Caki2 (cell line): ENCODE measurements at places on chromosomes 1 and 21. TPM values are rescaled to one million over a fixed set of nuclear protein-coding genes. Genes with fewer than 3 reads are reported as not detected.

- DNase-seq = no peak
Observed at GRCh38 chr1:12435639-12436344, 182.2 kb downstream of the DHRS3 start.

Gene CTSE
- total RNA-seq = 0.54 TPM in 1 of 2 replicates, not detected in the other

DNA sequence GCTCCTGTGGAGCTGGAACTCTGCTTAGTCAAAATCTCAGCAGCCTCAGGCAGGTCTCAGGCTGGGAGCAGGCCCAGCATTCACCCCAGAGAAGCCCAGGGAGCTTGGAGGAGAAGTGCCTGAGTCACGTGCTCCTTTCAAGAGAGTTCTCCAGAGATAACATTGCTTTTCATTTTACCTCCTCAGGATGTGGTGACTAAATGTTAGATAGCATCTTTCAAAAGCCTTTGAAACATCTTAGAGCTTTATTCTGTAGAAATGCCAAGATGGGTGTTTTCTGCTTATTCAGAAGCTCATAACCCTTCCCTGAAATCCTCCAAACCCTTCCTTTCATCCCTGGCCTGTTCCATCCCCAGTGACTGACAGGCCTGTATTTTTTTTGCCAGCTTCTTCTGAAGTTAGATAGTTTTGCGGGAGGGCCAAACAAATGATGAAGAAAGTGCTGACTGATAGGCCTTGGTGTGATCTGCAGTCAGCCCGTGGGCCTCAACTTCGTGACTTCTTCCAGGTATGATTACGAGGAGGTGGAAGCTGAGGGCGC lies 58.0 kb downstream of the PGM1 start:
- DNase-seq = no peak

DNA sequence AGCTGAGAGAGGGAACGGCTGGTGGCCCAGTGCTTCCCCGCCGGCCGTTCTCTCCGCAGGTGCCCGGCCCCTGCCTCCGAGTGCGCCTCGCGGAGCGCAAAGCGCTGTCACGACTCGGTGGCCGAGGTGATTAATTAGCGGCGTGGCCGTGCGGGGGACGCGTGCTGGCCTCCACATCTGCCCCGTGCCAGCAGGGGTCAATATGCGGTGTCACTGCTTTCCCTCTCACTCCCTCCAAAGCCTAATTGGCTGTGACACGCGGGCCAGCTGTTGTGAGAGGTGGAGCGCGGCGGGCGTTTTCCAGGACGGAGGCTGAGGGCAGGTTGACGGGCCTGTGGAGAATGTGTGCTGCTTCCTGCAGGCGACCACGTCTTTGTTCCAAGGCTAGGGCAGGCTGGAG lies 239.0 kb downstream of the LMX1A start:
- no peak for DNase-seq

Gene MRTO4
- total RNA-seq = 50.5 and 66.0 TPM in 2 replicates

Gene CFHR2
- total RNA-seq = not detected in 2 replicates

Gene SLC6A17
- total RNA-seq = 1.3 and 3.2 TPM in 2 replicates

GRCh38 chr1:41343790-41344699 lies 17.2 kb upstream of the FOXO6 start:
- no peak for DNase-seq

DNA sequence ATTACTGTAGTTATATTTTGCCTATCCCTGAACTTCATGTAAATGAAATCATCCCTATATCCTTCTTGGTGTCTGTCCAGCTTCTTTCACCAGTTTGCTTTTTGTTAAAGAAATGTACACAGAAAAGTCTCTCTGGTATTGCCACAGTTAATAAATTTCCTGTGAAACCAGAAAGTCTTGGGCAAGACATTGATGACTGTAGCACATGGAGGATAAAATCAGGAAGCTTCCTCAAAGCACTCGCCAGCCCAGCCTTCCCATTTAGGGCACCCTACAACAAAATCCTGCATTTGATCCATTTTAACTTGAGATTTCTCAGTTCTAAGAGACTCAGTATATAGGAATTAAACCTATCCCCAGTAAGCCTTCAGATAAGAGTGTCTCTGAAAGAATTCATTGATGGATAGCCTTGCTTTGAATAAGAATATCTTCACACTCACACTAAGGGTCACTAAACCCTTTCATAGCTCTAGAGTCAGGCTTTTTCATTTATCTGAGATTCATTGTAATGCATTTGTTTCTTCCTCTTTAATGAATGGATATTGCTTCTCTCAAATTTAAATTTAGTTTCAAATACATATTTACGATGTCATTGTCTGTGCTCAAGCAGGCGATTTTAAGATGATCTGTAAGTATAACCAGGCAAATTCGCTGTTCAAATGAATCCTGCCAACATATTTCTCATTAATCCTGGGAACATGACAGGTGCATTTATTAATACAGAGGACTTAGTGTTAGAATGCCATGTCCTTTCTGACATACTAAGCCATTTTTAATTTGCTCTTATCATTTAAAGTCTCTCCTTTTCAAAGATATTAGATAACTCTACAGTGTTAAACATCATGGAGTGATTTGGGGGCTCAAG lies 153.1 kb downstream of the GRIK1 start:
- no peak for DNase-seq

Gene OR10T2
- total RNA-seq = not detected in 2 replicates

DNA sequence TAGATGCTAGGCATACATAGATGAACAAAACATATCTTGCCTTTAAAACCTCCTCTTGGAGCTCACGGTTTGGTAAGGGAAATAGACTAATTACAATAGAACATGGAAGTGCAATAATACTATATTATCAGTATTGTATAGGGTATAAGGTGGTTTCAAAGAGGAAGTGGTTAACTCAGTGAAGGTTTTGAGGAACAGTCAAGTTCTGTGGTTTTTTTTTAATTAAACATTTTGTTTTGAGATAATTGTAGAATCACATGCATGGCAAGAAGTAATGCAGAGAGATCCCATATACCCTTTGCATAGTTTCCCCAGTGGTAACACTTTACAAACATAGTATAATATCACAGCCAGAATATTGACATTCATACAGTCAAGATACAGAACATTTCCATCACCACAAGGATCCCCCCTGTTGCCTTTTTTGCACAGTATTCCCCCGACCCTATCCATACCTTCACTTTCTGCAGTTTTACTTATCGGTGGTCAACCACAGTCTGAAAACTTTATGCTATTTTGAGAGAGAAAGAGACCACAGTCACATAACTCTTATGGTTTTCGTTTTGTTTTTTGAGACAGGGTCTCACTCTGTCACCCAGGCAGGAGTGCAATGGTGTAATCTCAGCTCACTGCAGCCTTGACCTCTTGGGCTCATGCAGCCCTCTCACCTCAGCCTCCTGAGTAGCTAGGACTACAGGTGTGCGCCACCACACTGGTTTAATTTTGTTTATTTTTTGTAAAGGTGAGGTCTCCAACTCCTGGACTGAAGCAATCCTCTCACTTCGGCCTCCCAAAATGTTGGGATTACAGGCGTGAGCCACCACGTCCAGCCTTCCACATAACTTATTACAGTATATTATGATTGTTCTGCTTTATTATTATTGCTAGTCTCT lies 60.5 kb upstream of the KIAA1614 start:
- DNase-seq = no peak

DNA sequence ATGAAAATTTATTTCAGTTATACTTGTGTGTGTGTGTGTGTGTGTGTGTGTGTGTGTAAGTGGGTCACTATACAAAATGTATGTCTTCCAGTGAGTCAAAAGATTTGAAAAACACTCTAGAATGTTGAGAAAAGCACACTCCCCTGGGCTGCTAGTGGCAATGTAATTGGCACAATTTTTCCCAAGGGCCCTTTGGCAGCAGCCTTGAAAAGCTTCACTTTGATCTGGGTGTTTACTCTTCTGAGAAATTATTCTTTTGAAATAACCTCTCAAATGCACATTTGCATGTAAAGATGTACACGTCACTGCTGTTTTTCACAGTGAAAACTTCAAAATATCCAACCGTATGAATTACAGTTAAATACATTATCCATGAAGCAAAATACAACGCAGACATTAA lies 22.1 kb upstream of the SLC44A3 start:
- no peak for DNase-seq

GRCh38 chr21:31482460-31482859 lies 138.4 kb upstream of the TIAM1 start:
- no peak for DNase-seq

GRCh38 chr1:201327687-201328240 lies 44.5 kb downstream of the PKP1 start:
- DNase-seq = no peak

Gene NBPF20
- total RNA-seq = 0.61 and 2.9 TPM in 2 replicates

GRCh38 chr1:235736263-235736662 lies 86.7 kb upstream of the GNG4 start:
- DNase-seq = no peak

Gene GJA5
- not detected in 2 replicates for total RNA-seq

DNA sequence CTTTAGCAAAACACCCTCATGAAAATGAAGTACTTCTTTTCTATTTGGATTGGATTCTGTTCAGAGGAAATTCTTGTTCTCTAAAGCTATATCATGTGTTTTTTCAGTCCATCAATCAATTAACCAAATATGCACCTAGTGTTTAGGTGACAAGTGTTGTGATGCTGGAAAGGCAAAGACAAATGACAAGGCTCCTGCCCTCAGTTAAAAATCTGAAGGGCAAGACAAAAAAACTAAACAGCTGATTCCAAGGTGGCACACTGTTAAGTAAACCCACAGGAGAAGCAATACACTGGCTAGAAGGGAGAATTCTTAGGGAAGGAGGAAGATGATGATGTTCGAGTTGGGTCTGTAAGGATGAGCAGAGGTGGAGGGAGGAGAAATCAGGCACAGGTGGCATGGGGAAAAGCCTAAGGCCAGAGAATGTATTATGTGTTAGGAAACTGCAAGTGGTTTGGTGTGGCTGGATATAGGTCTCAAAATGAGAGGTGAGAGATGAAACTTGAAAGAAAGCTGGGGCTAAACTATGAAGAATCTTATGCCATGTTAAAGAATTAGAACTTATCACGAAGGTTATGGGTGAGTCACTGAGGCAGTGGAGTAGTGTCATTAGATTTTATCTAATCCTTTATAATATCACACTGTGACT lies 51.8 kb upstream of the GFI1 start:
- no peak for DNase-seq

Gene RSBN1
- total RNA-seq = 6.1 and 9.9 TPM in 2 replicates

DNA sequence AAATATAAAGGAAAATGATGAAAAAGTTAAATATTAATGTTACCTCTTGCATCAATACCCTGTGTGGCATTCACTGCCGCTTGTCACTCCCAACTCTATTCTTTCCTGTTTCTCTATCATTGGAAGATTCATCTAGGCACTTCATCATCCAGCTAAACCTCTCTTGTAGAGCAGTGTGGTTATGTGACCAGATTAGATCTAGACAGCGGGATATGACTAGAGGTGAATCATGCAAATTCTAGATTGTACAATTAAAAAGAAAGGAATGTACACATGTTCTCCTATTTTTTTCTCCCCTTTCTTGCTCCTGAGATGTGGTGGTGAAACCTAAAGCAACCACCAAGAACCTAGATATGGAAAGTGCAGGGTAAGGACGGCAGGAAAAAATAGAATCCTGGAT lies 174.1 kb downstream of the LBR start:
- DNase-seq = no peak

GRCh38 chr1:109350655-109351054 lies 43.8 kb upstream of the MYBPHL start:
- DNase-seq = no peak

Gene ST6GALNAC3
- 0.06 and 0.81 TPM in 2 replicates for total RNA-seq

GRCh38 chr1:219476716-219477115 lies 136.2 kb downstream of the ZC3H11B start:
- DNase-seq = no peak

GRCh38 chr1:41927118-41927517 lies 8.4 kb upstream of the HIVEP3 start:
- no peak for DNase-seq

GRCh38 chr1:43134068-43134467 lies 38.0 kb downstream of the EBNA1BP2 start:
- DNase-seq = peak; percentile 11

GRCh38 chr21:41070284-41070683 lies 97.7 kb upstream of the BACE2 start:
- no peak for DNase-seq

Gene CD247
- not detected in 2 replicates for total RNA-seq

DNA sequence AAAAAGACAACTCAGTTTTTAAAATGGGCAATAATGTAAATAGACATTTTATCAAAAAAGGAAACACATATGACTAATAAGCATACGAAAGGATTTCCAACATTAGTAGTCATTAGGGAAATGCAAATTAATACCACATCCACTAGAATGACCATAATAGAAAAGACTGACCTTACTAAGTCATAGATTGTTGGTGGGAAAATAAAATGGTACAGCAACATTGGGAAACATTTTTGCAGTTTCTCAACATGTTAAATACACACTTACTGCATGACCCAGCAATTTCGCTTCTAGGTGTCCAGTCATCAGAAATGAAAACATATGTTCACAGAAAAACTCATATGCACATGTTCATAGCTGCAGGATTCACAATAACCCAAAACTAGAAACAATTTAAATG lies 29.9 kb upstream of the SLC44A3 start:
- DNase-seq = no peak

DNA sequence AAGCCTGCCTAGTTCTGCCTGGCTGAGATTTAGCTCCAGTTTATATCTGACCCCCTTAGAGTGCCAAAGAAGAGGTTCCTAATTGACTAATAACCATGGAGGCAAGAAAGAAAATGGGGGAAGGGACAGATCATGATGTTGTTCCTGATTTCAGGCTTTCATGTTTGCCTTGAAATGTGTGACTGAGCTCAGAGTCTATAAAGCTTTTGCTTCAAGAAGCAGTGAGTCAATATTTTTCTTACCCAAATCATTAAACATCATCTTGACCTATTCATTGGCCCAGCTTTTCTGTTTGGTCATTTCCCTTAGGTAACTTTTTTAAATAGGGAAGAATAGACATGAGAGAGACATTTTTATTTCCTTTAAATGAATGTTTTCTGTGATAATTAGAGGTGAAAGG lies 55.9 kb downstream of the HHAT start:
- DNase-seq = peak; percentile 63

DNA sequence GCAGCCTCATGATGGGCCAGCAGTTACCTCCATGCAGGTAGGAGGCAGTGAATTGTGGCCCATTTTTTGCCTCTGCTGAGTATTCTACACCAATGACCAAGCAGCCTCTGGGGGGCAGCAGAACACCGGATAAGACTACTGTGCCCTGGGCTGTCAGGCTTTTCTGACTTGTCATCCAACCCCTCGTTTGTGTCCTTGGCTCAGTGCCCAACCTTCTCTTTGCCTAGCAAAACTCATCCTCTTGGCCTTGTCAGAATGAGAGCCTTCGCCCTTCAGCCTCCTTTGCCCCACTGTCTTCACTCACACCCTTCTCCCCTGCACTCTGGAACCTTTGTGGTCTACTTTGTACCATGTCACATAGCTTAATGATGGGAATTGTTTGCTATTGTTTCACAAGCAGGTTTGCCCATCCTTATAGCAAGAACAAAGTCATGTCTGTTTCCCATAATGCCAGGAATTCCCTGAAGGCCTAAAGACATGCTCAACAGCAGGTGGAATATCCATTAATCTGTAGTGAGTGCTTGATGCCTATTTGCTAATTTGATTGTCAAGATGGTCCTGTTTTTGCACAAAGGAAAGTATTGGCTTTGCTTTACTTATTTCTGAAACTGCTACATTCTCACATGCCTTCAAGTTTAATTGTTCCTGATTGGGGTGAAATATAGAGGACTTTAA lies 255.9 kb downstream of the HHAT start:
- DNase-seq = peak; percentile 83
